ENCODE measurements at places on chromosomes 3 and 15.
A peak's percentile ranks its signal among the peaks of the same experiment; 100 is the strongest.

DNA sequence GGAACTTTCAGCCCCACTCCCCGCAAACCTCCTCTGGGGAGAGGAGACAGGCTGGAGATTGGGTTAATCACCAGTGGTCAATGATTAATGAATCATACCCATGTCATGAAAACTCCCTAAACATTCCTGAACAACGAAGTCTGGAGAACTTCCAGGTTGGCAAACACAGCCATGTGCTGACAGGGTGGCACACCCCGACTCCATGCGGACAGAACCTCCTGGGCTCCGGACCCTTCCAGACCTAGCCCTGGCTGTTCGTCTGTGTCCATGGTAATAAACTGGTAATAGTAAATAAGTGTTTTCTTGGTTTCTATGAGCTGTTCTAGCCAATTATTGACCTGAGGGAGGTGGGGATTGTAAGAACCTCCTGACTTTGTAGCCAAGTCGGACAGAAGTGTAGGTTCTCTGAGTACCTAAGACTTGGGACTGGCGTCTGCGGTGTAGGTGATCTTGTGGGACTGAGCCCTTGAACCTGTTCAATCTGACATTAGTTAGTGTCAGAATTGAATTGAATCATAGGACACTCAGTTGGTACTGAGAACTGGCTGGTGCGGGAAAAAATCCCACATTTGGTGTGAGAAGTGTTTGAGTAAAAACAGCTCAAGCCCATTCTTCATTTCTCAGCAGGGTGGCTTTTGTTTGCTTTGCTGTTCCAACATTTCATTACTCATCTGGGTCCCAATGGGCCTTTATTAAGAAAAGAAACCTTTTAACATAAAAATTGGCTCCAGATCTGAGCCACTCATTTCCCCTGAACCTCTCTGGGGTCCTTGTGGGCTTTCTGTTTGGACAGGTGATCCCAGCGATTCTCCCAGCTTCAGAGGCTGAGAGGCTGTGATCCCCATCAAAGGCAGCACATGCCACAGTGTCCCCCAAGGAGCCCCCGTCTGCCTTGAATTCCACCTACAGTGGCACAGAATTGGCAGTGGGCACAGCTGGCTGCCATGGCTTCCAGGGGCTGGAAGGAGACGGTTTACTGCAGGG, 151.0 kb downstream of the TJP1 start:
- no peak for DNase-seq

GRCh38 chr3:1082108-1082507, 10.7 kb upstream of the CNTN6 start:
- DNase-seq: peak; percentile 24

- DNase-seq: no peak
These were observed 3.9 kb upstream of the IREB2 start for GRCh38 chr15:78434134-78434533.

- DNase-seq: no peak
These were observed 29.0 kb upstream of the SLMAP start for GRCh38 chr3:57727106-57727505.

DNA sequence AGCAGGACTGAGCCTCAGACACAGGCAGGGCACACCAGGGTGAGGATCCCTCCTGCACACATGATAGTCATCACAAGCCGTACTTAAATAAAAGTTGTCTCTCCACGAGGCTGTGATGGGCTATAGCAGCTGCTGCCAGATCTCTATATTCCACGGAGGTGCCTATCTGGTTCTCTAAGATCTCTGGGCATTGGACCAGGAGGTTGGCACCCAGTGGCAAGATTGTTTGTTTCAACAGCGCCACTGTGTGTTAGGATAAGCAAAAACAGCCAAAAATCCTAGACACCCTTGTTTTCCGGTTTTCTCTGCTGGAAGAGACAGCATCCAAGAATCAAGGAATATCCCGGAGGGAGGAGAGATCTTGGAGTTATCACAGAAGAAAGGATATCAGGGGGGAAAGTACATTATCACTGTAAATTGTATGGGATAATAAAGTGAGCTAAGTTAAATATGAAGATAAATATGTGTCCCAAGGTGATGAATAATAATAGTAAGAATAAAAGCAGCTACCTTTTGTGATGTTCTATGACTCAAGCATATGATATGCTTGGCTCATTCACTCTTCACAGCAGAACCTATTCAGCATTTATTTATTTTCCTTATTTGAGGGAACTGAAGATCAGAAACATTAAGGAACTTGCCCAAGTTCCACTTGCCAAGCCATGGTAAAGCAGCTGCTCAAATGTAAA, 90.6 kb upstream of the AKAP13 start:
- DNase-seq: peak; percentile 82

DNA sequence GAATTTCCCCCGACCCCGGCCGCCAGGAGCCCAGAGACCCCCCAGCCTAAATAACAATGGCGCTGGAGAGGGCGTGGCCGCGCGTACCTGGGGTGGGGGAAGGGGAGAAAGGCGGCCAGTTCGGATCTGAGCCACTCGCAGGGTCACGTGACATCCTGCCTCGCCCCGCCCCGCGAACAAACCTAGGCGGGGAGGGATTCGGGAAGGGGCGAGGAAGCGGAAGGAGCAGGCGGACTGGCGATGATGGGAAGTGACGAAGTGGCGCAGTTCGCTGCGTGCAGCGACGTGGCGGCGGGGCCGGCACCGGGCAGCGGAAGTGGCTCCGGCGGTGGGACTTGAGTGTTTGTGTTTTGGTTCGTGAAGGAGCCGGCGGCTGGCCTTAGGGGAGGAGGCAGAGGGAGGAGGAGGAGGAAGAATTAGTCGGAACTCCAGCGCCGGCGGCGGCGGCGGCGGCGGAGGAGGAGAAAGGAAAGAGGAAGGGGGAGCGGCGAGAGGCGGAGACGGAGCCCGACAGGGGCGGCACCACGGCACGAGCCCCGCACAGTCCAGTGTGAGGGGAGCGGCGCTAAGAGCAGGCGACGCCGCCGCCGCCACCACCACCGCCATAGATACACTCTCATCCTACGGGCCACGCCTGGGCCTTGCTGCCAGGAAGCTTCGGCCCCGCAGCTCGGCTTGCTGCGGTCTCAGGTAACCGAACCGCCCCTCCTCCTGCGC, at the start of gene RAB5A:
RAB5A (plus strand) TSS at position 266 of the 717 bp plus-strand sequence. CDS start 3,802 bp downstream, outside the sequence.
- peak; percentile 96 for DNase-seq

DNA sequence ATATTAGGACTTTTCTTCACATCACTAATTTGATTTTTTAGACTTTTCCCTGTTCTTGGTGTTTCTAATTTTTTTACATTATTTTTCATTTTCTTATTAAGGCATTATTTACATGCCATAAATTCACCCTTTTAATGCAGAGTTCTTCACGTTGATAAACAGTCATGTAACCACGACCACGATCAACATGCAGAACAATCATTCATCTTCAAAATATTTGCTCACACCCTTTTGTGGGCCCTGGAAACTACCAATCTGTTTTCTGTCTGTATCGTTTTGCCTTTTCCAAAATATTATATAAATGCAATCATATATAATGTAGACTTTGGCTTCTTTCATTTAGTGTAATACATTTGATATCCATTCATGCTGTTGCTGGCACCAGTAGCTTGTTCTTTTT, 48.7 kb downstream of the ARRDC4 start:
- DNase-seq: no peak

DNA sequence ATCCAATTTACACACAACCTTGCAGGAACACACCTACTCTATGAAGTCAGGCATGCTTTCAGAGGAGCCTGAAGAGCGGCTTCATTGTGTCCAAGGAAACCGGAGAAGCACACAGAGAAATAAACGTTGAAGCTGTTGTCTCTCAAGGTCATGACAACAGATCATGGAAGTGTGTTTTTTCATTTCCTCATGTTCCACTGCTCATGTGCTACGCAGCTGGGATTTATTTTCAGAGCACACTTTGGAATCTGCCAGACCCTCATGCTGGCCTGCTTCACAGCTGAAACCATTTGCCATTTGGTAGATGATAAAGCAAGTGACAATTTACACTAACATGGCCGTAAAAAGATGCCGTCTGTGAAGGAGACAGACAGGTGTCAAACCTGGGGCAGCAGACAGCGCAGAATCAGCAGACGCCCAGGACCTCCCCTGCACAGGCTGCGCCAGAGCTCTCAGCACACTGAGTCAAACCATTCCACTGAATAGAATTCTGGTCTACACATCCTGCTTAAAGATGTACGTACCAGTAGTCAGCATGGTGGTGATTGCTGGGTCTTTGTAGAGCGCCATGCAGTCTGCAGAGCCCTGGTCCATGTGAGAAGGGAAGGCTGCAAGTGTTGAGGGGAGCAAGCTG, 99.3 kb downstream of the ARNT2 start:
- DNase-seq: no peak

DNA sequence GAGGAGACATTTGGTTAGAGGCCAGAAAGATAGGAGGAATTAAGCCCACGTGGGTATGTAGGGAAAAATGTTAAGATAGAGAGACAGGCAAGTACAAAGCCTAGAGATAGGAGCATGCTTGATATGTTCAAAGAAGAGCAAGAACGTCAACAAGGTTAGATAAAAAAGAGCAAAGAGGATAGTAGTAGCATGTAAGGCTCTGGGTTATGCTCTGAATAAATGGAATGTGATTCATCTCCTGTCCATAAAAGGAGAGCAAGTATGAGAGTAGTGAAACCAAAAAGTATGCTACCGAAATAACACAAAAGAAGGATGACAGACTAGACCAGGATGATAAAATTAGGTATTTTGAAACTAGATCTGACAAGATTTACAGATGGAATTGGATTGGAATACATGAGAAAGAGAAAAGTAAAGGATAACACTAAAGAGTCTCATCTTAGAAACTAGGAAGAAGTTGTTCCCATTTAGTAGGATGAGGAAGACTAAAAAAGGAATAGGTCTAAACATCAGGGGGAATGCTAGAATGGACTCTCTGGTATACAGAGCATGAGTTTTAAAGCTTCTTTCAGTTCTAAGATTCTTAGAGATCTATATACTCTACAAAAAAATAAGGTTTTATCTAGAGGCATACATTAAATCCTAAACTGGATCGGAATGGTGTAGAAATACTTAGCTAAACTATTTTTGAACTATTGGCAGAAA, 59.1 kb downstream of the TRPM7 start:
- no peak for DNase-seq

DNA sequence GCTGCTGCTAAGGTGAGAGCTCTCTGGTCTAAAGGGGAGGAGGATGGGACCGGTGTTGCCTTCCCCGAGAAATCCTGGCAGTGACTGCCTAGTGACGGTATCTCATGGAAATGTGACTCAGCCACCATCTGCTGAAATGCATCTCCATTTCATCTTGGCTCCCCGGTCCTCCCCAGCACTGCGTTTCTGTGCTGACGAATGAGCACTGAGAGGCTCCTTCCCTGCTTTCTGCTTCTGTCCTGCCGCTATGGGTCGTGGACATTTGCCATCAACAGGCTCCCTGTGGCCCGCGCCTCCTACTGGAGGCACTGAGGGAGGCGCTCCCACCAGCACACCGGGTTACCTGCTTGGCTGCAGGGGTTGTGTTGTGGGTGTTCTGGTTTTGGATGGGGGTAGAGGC, 13.5 kb upstream of the SEC13 start:
- DNase-seq: no peak

DNA sequence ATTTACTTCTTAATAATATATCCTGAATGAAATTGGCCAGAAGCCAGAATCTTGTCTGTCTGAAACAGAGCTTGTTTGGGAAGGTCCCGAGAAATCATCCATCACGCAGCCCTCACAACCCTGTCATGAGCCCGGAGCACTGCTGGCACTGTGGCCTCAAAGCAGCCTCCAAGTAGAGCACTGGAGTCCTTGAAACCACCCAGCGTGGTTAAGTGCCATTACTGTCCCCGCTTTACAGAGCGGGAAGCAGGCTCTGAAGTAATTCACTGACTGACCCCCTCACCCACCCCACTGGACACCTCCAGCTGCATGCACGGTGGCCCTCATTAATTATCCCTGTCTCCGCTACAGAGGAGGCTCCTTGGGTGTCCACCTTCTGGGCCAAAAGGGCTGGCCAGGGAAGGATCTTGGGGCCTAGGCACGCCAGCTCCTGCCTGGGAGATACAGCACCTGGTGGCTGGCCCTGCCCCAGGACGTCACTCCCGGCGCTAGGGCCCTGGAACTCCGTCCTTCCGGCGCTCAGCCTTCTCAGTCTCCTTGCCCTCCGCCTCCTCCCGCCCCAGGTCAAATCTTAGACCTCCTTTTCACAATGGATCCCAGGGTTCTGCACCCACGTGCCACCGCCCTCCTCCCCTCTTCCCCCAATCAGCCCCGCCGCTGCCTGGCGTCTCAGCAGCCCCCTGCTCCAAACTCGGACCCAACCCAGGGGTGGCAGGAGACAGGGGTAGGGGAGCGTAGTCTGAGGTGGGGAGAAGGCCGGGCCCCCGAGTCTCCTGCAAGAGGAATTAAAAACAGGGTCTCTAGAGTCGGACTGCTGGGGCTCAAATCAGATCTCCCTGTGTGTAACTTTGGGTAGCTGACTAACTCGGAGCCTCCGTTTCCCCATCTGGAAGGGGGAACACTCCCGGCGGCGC, 1.1 kb downstream of the TKT start:
- peak; percentile 81 for DNase-seq

GRCh38 chr15:81155375-81156218, 21.5 kb downstream of the CFAP161 start:
- peak; percentile 53 for DNase-seq

DNA sequence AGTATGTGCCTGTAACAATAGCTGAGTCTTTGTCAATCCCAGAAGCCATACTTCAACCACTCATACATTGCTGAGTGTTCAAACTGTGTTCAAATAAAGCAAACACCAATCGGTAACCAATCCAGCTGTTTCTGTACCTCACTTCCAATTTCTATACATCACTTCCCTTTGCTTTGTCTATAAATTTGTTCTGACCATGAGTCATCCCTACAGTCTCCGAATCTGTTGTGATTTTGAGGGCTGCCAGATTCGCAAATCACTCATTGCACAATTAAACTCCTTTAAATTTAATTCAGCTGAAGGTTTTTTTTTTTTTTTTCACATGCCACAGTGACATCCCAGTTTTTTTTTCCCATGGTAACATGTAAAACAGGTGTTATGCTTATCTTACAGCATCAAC, 870.3 kb downstream of the NAALADL2 start:
- DNase-seq: no peak

DNA sequence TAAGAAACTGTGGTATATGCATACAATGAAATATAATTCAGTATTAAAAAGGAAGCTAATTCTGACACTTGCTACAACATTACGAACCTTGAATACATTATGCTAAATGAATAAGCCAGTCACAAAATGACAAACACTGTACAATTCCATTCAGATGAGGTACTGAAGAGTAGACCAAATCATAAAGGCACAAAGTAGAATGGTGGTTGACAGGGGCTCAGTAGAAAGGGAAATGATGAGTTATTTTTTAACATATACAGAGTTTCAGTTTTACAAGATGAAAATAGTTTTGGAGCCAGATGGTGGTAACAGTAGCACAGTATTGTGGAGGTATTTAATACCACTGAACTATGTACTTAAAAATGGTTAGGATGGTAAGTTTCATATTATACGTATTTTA, 254.6 kb upstream of the RBMS3 start:
- no peak for DNase-seq
